Epithelial cell of esophagus (primary cell): ENCODE measurements at places on chromosomes 7 and 10.
A peak's percentile ranks its signal among the peaks of the same experiment; 100 is the strongest.

DNA sequence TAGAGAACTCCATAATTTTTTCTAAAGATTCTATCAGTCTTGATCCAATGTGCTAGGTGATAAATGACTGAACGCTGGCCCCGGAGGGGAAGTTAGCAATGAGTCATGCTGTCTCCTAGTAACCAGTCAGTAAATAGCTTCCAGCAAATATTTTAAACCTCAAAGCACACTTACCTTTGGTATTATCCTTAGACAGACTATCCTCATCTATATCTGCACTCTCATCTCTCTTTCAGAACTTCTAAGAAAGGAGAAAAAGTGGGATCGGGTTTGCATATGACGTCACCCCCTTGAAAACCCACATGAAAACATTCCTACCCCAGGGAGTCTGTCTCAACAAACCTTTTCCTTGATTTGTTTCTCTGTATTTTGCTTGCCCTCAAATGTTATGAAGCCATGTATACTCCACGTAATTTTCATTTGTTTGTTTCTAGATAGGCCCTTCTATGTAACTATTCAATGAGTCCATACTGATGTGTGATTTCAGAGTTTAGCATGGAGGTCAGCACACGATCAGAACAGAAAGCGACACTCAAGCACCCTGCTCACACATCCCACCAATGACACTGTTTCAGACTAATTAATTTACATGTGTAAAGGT lies 174.9 kb upstream of the NRP1 start:
- DNase-seq: peak; percentile 94

GRCh38 chr7:115047958-115048720 lies 126.2 kb downstream of the MDFIC start:
- peak; percentile 37 for DNase-seq

- peak; percentile 31 for DNase-seq
These were observed 51.1 kb downstream of the ASB13 start for GRCh38 chr10:5615316-5615715.

DNA sequence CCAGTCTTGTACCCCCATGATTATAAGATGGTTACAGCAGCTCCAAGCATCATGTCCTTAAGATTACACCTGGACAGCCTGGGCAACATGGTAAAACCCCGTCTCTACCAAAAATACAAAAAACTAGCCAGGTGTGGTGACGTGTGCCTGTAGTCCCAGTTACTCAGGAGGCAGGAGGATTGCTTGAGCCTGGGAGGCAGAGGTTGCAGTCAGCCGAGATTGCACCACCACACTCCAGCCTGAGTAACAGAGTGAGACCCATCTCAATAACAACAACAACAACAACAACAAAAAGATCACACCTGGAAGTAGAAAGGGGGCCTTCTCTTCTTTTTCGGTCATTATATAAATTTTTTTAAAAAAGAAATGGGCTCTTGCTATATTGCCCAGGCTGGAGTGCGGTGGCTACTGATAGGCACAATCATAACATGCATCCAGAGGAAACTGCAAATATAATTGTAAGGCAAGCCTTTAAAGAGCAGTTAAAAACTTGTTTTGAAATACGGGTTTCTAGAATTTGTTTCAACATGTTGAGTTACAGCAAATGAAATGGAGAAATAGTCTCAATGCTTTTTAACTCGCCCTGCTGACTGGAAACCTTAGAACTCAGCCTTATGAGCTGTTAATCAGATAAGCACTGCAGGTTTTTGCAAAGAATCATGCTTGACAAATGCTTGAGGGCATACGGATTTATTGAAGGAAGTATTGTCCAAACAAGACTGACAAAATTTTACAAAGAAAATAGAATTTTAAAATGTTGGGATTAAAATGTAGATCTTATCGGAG lies 4.7 kb upstream of the ENTPD7 start:
- DNase-seq: peak; percentile 97

GRCh38 chr7:71854546-71855397 lies 557.4 kb downstream of the CALN1 start:
- DNase-seq: no peak

DNA sequence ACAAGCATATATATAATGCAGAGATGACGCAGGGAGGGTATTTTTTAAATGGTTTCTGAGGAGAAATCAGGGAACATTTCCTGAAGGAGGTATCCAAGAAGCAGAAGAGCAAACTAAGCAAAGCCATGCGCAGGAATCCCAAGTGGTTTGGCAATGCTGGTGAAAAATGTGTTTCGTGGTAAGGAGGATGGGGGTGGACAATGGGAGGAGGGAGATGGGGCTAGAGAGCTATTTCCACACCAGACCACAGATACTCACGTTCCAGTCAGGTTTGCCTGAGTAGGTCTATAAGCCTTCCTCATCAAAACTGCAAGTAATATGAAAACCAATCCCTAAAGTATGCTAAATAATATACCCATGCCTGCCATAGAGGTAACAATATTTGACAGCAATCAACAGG lies 223.7 kb upstream of the MKLN1 start:
- DNase-seq: no peak

GRCh38 chr10:64271508-64271907 lies 750.3 kb downstream of the REEP3 start:
- DNase-seq: no peak

GRCh38 chr7:85614684-85615083 lies 427.8 kb upstream of the SEMA3D start:
- no peak for DNase-seq

DNA sequence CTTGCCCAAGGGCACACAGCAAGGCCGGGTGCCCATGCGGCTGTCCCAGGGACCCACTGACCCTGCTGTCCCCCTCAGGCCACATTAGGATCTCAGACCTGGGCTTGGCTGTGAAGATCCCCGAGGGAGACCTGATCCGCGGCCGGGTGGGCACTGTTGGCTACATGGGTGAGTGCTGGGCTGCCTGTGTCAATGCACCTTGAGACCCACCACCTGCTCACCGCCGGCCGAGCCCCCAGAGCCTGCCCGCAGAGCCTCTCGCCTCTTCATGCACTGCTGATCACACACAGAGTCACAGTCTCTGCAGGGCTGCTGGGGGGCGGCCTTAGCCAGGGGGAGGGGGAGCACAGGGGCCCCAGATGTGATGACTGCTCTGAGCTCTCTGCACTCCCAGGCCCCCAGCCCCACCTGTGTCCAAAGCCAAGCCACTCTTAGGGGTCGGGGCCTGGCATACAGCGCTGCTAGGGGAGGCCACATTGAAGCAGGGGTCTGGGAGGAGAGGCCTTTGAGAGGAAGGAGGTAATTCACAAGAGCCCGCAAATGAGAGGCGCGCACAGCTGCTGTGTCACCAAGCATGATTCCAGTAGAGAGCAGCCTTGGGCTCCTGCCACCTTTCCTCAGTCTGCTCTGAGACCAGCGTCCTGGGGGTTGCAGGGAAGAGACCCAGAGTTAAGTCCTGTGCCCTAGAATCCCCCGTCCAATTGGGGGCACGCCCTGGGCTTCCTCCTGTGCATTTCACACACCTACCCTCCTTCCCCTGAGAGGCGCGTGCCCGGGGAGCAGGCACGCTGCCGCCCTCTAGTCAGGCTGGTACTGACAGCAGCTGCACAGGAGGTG lies 100.4 kb downstream of the RGS10 start:
- DNase-seq: no peak

- no peak for DNase-seq
These were observed 37.1 kb downstream of the STEAP4 start for GRCh38 chr7:88269586-88269985.

DNA sequence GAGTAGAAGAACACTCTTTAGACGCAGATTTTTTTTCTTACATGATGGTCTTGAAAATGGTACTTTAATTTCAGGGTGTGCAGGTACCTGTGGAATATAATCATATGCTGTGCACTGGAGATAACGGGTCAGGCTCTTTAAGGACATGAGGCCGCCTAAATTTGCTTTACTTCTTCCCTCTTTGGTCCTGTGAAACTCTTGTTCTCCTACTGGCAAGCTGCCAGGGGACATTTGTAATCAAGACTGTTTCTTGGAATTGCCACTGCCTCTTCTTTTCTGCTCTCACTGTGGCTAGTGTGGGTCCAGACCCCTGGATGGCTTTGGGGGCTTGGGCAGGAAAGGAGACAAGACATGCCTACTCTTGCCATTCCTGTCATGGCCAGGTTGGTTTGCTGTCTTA lies 146.0 kb downstream of the SND1 start:
- peak; percentile 27 for DNase-seq

DNA sequence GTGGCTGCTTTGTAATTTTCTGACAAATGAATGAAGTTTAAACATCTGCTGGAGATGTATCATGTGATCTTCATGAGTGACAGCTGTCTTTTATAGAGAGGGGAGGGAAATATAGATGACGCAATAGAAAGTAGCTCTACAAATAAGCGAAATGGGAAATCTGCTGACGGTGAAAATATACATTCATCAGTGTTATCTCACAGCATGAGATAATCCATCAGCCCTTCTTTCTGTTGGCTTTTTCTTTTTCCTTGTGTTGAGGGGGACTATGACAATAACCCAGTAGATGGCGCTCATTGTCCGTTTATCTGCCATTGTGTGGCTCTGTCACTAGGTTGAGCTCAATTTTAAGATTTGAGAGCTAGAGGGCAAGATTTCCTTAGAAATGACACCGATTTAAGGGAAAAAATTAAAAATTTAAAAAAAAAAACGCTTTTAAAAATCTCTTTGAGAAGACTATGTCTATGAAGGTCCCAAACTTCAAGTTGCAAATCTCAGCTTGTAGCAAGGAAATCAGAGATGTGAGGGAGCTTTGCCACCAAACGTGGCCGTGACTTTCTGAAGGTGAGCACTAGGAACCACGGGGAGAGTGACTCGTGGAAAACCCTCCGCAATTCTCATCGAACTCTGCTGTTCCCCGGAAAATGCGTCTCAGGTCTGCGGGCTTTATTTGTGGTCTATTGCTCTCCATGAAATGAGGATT lies 114.6 kb upstream of the SFMBT2 start:
- DNase-seq: peak; percentile 59

DNA sequence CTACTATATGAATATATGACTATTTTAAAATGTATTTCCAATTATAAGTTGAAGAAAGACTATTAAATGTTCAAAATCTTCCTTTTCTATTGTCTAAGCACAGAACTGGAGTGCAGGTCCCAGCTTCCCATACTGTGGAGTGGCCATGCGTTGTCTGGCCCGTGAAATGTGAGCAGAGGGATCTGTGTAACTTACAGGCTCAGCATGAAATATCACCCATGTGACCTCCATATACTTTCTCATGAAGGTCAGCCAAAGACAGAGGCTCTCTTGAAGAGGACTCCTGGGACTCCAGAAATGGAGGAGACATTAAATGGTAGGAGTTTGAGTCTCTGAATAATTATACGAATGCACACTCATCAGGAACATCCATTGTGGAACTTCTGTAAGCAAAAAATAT lies 92.4 kb upstream of the CAV2 start:
- no peak for DNase-seq

- DNase-seq: no peak
These were observed 5.6 kb upstream of the PCGF5 start for GRCh38 chr10:91214911-91215310.

GRCh38 chr7:71766016-71766415 lies 634.1 kb downstream of the GALNT17 start:
- no peak for DNase-seq

DNA sequence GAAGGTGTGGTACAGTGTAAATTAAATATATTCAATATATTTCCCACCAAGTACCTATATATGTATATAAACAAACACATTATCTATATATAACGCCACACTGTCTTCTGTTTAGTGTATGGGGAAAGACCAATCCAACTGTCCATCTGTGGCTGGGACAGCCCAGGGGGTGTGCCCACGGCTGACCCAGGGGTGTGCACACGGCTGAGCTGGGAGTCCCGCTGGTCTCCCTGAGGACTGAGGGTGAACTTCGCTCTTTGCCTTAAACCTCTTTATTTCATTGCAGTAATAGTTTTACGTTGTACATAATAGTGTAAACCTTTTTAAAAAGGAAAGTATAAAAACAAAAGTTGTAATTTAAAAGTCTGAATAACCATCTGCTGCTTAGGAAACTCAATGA lies 6.3 kb downstream of the EN2 start:
- no peak for DNase-seq

GRCh38 chr10:58457761-58458616 lies 54.7 kb upstream of the BICC1 start:
- DNase-seq: peak; percentile 42

DNA sequence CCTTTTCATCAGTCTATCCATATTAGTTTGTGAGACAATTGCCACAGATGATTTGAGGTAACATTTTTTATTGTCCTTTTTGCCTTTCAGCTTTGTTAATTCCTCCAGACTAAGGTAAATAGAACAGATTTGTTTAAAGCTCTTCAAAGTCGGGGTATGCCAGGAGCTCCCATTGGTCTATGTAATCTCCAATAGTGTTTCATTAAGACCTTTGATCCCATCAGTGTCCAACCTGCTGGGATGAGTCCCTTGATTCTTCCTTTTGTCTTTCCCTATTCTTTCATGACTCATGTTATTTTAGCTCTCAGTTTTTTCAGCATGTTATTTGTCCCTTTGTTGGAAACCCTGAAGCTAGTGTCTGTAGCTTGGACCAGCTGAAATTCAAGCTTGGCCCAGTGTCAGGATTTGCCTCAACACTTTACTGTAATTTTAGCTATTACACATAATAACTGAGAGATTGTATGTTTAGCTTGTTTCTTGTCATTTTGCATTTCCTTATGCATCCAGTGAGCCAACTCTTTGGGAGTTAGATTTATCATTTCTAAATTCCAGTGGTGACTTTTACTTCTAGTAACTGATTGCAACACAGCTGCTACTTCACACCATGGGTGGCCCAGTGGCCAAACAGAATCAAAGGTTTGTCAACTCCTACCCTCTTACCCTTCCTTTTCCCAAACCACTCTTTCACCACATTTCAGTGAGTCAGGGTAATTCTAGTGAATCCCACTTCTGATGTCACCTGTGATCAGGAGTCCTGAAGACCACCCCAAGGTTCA lies 15.3 kb downstream of the AGBL3 start:
- no peak for DNase-seq

DNA sequence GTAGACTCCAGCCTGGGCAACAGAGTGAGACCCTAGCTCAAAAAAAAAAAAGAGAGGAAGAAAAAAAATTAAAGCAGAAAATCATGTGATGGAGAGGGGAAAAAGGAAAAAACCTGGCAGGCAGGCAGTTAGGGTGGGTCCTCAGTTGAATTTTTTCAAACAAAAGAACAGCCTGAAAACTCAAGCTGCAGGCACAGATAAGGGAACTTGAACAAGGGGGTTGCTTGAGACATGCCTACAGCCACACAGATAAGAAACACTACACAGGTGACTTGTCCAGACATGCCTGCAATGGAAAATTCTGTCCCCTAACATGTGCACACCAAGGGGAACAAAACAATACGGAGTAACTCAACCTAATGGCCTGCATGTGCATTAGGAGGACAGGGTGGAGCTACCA lies 19.2 kb downstream of the VIM start:
- DNase-seq: no peak

- DNase-seq: no peak
These were observed 11.8 kb downstream of the CHST15 start for GRCh38 chr10:124081547-124082140.

GRCh38 chr10:13396369-13396768 lies 48.3 kb upstream of the SEPHS1 start:
- DNase-seq: no peak
